ENCODE measurements at places on chromosomes 7 and 10.

GRCh38 chr10:92042541-92042940 lies 119.0 kb downstream of the BTAF1 start:
- no peak for DNase-seq
- no peak overlapping the region for H3K4me3 ChIP-seq
- H3K4me1 ChIP-seq, result peaks cover under 1% of the 10 kb centered on the region

DNA sequence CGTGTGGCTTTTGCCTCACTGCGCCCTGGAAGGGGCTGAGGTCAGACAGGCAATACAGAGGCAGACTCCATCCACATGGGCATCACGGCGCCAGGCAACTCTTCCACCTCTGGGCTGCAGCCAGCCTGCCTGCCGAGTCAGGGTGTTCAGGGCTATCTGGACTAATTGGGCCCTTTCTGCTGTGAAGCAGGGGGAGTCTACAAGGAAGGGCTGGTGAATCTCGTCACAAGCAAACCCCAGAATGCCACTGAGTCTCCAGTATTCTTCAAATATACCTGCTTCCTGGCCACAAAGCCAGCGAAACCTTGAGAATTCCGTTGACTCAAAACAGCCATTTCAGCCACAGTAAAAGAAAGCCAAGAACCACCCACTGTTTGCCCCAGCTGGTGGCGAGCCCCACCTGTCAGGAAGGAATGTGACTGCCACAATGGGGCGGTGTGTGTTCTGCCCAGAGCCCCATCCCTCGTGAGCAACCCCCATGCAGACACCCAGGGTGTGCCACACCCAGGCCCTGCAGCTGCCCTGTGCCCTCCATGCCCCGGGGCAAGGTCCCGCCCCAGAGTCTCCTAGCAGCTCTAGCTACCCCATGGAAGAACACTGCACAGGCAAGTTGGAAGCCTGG lies 117.3 kb downstream of the FAM53B start:
- peak; percentile 67 for DNase-seq
- H3K4me3 ChIP-seq, result peak overlapping the region; percentile 1
- H3K36me3 ChIP-seq, result peaks cover 6% of the 10 kb centered on the region
- no peak overlapping the region for H3K27ac ChIP-seq
- peaks cover 8% of the 10 kb centered on the region for H3K27me3 ChIP-seq

GRCh38 chr10:48307711-48308018 lies 1.2 kb downstream of the MAPK8 start:
- H3K27me3 ChIP-seq, result no peaks in the 10 kb centered on the region
- peaks cover 7% of the 10 kb centered on the region for H3K36me3 ChIP-seq
- H3K4me1 ChIP-seq, result peaks cover 49% of the 10 kb centered on the region
- peak overlapping the region; percentile 85 for H3K27ac ChIP-seq
- H3K4me3 ChIP-seq, result peak overlapping the region; percentile 93

- DNase-seq, result no peak
- H3K4me3 ChIP-seq, result no peak overlapping the region
- H3K4me1 ChIP-seq, result no peaks in the 10 kb centered on the region
- H3K27me3 ChIP-seq, result no peaks in the 10 kb centered on the region
- no peak overlapping the region for H3K27ac ChIP-seq
Measured at GRCh38 chr7:15781944-15782343, 95.5 kb upstream of the MEOX2 start.

- H3K4me1 ChIP-seq, result no peaks in the 10 kb centered on the region
- no peak overlapping the region for H3K27ac ChIP-seq
- DNase-seq, result no peak
- H3K4me3 ChIP-seq, result no peak overlapping the region
Measured at GRCh38 chr7:31098642-31099360, 46.7 kb downstream of the ADCYAP1R1 start.

DNA sequence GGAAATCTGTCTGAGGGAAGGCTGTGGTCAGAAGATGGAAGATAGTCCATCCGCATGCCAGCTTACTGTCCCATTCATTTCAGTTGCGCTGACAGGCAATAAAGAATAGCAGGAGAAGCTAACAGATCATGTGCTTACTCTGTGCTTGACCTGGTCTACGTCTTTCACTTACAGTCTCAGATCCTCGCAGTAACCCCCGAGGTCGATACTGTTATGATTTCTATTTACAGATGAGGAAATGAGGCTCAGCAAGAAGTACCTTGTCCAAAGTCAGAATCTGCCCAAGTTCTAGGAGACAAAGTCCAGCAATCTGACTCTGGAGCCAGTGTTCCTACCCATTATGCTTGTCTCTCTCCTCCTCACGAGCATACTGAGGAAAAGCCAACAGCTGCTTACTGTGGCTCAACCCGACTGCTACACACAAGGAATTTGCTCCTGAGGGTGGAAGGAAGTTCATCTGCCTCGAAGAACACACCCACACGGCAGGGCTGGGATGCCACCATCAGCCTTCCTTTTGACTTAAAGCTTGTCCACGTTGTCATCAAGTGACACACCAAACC lies 74.2 kb downstream of the MINPP1 start:
- no peaks in the 10 kb centered on the region for H3K36me3 ChIP-seq
- no peak overlapping the region for H3K4me3 ChIP-seq
- H3K27me3 ChIP-seq, result peaks cover 23% of the 10 kb centered on the region
- no peak overlapping the region for H3K27ac ChIP-seq
- no peak for DNase-seq

Data from activated naive CD8-positive, alpha-beta T cell treated with anti-CD3 and anti-CD28 coated beads, Interleukin-2, amount 50 U/mL, for 24 hours (primary cell).